ENCODE measurements at places on chromosomes 6 and 20. TPM values are rescaled to one million over a fixed set of nuclear protein-coding genes. Genes with fewer than 3 reads are reported as not detected.
A peak's percentile ranks its signal among the peaks of the same experiment; 100 is the strongest.

Gene TPX2
- 1.3 TPM for total RNA-seq

DNA sequence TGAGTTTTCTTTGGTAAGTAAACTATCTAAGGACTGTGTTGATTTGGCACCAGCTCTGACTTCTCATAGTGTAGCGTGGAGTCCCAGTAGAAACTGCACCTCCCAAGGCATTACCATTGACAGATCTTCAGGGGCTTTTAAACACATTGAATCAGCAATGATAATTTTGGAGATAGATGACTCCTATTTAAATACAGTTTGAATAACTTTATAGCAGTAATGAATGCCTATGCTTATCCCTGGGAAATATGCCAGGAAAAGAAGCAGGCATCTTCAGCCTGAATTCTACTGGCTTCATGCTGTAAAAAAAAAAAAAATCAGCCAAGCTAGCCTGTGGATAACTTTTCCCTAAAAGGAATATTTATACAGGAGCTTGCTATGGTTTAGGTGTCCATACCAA, 895.9 kb downstream of the EYS start:
- no peak overlapping the region for H3K4me3 ChIP-seq
- no peak for DNase-seq
- no peaks in the 10 kb centered on the region for H3K27me3 ChIP-seq
- no peaks in the 10 kb centered on the region for H3K36me3 ChIP-seq
- H3K27ac ChIP-seq, result no peak overlapping the region

DNA sequence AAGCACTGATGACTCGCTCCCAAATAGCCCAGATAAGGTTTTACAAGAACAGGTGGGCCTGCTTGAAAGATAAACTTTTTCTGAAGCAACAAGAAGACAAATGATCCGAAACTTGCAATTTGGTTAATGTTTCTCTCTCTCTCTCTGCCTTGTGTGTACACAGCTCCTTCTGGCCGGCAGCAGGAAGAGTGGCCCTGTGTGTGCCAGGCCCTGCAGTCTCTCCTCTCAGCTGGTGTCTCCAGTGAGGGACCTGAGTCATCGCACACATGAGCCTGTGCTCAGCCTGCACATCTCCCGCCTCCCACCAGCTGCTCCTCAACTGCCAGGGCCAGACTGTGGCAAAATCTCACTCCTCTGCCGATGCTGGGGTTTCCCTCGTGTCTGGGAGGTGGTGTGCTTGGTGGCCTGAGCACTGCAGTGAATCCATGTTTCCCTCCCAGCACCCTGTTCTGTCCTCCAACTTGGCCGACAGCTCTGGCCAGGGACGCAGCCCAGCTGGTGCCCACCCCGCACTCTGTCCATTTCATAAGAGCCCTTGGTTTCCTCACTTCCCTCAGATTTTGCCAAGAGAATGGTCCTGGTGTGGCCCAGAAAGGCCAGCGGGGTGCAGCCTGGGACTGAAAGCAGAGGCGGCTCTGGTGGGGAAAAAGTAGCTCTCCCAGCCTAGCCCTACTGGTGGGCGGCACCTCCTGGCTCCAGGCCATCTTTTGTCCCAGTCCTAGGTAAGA, 49.4 kb downstream of the ERMARD start:
- H3K36me3 ChIP-seq, result no peaks in the 10 kb centered on the region
- DNase-seq, result no peak
- H3K27me3 ChIP-seq, result no peaks in the 10 kb centered on the region
- H3K4me1 ChIP-seq, result no peaks in the 10 kb centered on the region
- no peak overlapping the region for H3K27ac ChIP-seq

- H3K36me3 ChIP-seq, result no peaks in the 10 kb centered on the region
- H3K27me3 ChIP-seq, result no peaks in the 10 kb centered on the region
- no peak overlapping the region for H3K4me3 ChIP-seq
- DNase-seq, result no peak
- no peak overlapping the region for H3K27ac ChIP-seq
- no peaks in the 10 kb centered on the region for H3K4me1 ChIP-seq
Measured at GRCh38 chr6:20939161-20939775, 405.0 kb downstream of the CDKAL1 start.

GRCh38 chr6:13369591-13369990, 41.3 kb upstream of the TBC1D7 start:
- no peak for DNase-seq
- H3K4me1 ChIP-seq, result peaks cover 31% of the 10 kb centered on the region
- no peak overlapping the region for H3K27ac ChIP-seq
- no peaks in the 10 kb centered on the region for H3K36me3 ChIP-seq
- H3K4me3 ChIP-seq, result no peak overlapping the region

- H3K4me1 ChIP-seq, result peaks cover 5% of the 10 kb centered on the region
- no peak overlapping the region for H3K4me3 ChIP-seq
- no peak for DNase-seq
- peak overlapping the region; percentile 81 for H3K27ac ChIP-seq
- no peaks in the 10 kb centered on the region for H3K36me3 ChIP-seq
- H3K27me3 ChIP-seq, result no peaks in the 10 kb centered on the region
Measured at GRCh38 chr6:146546443-146547043, 2.9 kb downstream of the RAB32 start.

All from gastrocnemius medialis (tissue), 4 donors.